Thoracic aorta (tissue), 2 donors: ENCODE measurements at places on chromosomes 11 and 22. TPM values are rescaled to one million over a fixed set of nuclear protein-coding genes. Genes with fewer than 3 reads are reported as not detected.

The NAA40 gene
- 15.5 TPM for total RNA-seq

GRCh38 chr22:29623059-29623458 lies 19.6 kb downstream of the NF2 start:
- DNase-seq, result no peak

- no peak for DNase-seq
These were observed 40.3 kb upstream of the RASSF10 start for GRCh38 chr11:12968826-12969225.

DNA sequence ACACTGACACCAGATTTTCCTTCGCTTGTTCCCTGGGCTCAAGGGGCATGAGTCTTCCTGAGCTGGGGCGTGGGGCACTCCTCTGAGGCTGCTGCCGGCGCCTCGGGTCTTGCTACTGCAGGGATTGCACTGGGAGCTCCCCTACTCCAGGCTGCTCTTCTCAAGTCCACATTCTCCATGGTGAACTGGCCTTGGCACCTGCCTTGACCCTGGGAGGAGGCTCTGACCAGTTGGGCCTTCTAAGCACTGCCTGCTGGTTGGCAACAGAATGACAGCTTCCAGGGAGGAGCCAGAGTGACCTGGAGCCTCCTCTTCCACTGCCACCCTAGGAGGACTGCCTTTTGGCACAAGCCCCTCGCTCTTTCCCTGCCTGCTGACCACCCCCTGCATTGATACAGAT lies 9.5 kb downstream of the FREY1 start:
- no peak for DNase-seq

- DNase-seq, result no peak
These were observed 29.3 kb upstream of the TCF20 start for GRCh38 chr22:42299586-42300258.

The TMPRSS13 gene
- 1.1 TPM for total RNA-seq

DNA sequence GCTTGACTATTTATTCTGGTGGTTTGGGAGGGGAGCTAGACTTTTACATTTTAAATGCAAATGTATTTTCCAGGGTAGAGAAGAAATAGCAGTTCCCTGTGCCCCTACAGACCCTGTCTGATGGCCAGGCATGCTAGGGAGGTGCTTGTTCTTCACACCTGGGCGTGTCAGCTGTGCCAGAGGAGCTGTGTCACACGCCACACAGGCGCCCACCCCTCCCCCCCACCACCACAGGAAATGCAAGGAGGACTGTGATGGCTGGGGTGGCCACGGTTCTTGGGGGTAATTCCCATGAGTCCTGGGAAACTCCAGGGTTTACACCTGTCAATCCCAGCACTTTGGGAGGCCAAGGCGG lies 82.2 kb downstream of the FLI1 start:
- DNase-seq, result no peak

The DKK3 gene
- total RNA-seq, result 732 TPM

The TP53I11 gene
- 60.0 TPM for total RNA-seq

DNA sequence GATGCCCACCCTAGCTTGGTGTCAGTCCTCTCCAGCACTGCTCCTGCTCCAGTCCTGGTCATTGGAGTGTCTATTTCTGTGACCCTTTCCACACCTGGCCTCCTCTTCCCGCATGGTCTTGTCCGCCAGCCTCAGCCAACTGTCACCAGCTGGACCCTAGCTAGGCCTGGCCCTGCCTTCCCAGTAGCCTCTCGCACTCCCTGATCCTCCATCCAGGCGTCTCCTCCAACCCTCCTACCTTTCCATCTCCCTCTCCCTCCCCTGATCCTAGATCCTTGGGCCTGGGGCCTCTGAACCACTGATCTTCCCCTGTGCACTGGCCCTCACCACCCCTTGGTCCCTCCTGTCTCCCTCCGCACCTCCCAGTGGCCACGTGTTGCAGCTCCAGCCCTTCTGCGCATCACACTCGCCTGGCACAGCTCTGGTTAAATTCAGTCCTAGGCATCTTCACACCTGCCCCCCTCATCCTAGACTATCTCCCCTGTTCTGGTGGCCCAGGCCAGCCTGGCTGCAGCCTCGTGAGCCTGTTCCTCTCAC lies 9.9 kb downstream of the SYNGR1 start:
- no peak for DNase-seq

The APOBEC3G gene
- total RNA-seq, result 3.4 TPM

GRCh38 chr11:2590131-2590964 lies 109.4 kb downstream of the KCNQ1OT1 start:
- no peak for DNase-seq

GRCh38 chr22:32546496-32546895 lies 71.9 kb downstream of the FBXO7 start:
- no peak for DNase-seq

DNA sequence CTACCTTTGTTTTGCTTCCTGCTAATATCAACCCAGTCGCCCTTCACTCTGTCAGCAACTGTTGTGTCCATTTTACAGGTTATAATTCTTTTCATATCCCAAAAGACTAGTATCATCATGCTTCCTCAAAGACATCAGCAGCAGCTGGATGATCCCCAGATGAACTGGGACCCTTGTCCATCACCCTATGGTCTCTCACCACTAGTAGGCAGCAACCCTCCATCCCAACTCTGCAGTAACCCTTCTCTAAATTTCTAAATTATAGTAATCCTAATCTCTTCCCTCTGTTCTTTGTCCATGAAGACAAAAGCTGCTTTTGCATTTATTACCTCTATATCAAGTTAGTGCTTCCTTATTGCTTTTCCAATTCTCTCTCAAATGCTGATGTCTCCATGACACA lies 1025.8 kb downstream of the FAM181B start:
- DNase-seq, result no peak

DNA sequence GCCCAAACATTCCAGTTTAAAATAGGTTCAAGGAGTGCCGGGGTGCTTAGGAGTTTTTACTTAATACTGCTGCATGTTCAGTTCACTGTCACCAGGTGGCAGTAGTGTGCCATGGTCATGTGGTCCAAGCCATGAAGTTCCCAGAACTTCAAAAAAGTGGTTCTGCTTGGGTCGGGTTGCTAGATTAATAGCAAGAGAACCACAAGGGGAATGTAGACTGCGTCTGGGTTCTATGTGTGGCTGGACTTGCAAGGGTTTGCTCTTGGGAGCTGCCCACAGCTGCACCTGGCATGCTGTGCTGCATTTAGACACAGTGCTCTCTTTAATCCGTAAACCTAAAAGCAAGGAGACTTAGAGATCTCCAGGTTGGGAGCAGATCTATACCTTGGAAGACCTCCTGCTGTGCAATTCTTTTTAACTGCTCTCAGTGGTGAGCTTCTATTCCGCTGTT lies 6.5 kb upstream of the SPON1 start:
- DNase-seq, result no peak

- no peak for DNase-seq
These were observed 15.3 kb upstream of the CAPN5 start for GRCh38 chr11:77051511-77051910.

DNA sequence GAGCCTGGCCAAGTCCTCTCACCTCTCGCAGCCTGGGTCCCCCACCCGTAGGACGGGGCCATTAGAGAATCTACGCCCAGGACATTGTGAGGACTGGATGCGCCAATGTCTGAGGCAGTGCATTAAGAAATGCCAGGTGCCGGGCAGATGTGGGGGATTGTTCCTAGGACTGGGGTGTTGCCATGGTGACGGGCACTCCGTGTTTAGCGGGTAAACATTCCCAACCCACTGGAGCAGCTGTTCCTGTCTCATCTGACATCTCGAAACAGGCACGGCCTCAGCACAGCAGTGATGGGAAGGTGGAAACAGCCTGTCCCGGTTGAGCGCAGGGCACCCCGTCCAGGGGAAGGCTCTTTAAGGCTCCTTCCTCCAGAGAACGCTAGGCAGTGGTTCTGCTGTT lies 99.6 kb upstream of the RTL6 start:
- no peak for DNase-seq

The MS4A12 gene
- not detected for total RNA-seq

- no peak for DNase-seq
These were observed 4.3 kb downstream of the RTN4RL2 start for GRCh38 chr11:57464539-57465181.

The C11orf21 gene
- total RNA-seq, result 4.3 TPM

The CARD10 gene
- total RNA-seq, result 7.2 TPM

DNA sequence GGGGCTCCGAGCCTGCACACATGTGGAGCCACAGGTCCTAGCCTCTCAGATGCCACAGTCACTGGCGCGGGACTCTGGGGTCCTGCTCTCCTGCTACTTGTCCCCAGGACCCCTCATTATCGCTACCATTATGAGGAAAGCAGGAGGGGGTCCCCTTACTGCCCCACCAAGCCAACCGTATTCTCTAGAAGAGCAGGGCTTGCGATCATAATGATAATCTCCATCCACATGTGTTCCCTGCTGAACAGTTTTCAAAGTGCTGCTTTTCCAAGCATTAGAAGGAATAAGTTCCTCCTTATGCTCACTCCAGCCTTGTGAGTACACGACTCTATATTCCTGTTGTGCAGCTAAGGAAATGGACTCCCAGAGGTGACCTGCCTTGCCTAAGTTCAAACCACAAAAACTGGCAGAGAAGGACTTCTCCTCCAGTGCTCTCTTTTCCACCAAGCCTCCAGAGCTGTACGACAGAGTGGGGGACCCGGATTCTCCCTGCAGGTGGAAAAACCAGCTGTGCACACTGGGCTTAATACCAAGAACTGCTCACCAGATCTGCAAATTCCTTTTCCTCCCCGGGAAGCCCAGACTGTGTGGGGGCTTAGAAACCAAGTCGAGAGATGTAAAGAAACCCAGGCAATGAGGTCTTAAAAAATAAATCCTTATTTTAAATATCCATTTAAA lies 92.8 kb upstream of the DRD2 start:
- DNase-seq, result no peak

The MYEOV gene
- total RNA-seq, result 1.3 TPM

GRCh38 chr11:77136074-77136473 lies 8.0 kb downstream of the MYO7A start:
- DNase-seq, result no peak

DNA sequence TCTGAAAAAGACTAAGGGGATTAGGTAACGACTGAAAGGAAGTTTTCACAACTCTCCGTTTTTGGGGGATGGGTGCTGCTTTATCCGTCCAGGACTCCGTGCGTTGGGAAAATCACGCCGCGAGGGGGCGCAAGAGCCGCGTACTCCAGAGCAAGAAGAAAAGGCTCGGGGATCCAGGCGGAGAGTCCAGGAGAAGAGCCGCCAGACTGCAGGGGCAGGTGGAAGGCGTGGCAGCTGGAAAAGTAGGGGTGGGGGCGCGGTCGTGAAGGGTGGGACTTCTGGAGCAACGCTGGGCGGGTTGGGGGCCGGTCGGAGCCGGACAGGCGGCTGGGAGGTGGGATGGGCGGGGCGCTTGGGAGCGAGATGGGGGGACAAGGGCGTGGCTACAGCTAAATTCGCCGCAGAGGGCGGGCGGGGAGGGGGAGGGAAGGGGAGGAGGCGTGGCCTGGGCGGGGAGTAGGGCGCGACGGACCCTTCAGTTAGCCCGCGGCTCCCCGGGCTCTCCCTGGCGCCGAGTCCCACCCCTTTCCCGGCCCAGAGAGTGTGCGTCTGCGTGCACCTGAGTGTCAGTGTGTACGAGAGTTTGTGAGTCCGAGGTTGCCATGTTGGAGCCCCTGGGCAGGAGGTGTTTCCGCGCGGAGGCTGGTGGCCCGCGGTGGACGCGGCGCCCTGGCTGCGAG lies 613 bp upstream of the ARHGEF17 start:
- peak; percentile 98 for DNase-seq

- no peak for DNase-seq
These were observed 79.7 kb downstream of the MAML2 start for GRCh38 chr11:96263238-96263763.

GRCh38 chr11:34680206-34680605 lies 59.3 kb downstream of the EHF start:
- no peak for DNase-seq

DNA sequence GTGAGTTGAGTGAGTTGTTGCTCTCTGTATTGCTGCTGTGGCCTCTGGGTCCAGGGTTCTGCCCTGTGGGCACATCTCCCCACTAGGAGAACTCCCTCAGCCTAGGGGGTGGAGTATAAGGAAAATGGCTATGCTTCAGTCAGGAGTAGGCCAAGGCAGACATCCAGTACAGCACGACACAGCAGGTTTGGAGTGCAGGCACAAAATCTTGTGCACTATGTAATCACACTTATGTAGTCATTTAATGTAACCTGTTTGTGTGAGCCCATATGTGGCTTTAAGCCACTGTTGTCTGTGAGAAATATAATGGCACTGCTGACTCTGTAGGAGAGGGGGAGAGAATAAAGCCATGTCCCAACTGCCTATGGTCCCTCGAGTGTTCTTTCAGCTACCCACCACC lies 90.1 kb downstream of the CCDC83 start:
- no peak for DNase-seq

DNA sequence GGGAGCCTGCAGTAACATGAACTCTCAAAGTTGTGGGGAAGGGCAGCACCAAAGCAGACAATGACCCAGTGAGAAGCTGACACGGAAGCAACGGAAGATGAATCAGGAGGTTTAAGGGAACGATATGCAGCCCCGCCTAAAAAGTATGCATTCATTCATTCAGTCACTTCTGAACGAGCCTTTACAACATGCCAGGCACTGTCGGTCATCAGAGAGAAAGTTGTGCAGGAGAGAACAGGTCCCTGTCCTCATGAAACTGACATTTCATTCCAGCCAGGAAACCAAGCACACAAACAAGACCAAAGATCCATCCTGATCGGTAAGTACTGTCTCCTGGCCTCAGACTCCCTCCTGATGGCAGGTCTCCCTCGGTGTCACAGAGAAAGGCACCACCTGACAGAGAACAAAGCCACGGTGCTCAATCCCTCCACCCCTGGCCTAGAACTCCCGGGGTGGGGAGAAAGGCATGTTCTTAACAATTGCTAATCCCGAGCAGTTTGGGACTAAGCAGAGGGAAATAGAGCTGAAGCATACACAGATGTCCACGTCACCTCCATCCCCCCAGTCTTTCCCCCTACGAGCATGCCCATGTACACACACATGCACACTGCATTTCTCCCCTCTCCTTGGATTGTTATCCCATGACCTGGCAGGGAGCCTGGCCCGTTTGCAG lies 49.3 kb downstream of the LRFN4 start:
- DNase-seq, result no peak

GRCh38 chr11:60916669-60917206 lies 2.8 kb downstream of the TMEM109 start:
- no peak for DNase-seq

DNA sequence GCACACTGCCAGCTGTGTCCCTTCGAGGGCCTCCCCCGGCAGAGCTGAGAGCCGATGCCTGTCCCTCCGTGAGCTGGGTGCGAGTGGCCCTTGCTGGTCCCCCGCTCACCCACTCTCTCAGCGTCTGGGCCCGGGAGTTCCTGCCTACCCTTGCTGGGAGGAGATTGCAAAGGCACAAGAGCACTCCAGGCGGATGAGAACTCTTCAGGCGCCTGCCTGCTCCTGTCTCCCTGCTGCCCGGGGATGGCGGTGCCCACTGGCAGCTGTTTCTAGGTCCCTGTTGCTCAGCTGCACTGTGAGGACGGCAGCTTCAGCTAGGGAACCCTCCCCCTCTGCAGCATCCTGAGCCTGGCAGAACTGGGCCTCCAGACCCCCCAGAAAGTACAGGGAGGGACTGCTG lies 61.1 kb downstream of the FLRT1 start:
- no peak for DNase-seq
